Common myeloid progenitor, CD34-positive (primary cell): ENCODE measurements at places on chromosomes 7 and 10.

GRCh38 chr7:11153694-11154093, 180.0 kb downstream of the PHF14 start:
- H3K36me3 ChIP-seq: no peaks in the 10 kb centered on the region
- no peaks in the 10 kb centered on the region for H3K27me3 ChIP-seq
- H3K27ac ChIP-seq: no peak overlapping the region
- H3K4me3 ChIP-seq: no peak overlapping the region
- no peak for DNase-seq
- no peaks in the 10 kb centered on the region for H3K4me1 ChIP-seq

GRCh38 chr10:129156406-129156805, 310.6 kb upstream of the MGMT start:
- no peaks in the 10 kb centered on the region for H3K4me1 ChIP-seq
- H3K27me3 ChIP-seq: no peaks in the 10 kb centered on the region
- DNase-seq: no peak
- H3K36me3 ChIP-seq: no peaks in the 10 kb centered on the region

DNA sequence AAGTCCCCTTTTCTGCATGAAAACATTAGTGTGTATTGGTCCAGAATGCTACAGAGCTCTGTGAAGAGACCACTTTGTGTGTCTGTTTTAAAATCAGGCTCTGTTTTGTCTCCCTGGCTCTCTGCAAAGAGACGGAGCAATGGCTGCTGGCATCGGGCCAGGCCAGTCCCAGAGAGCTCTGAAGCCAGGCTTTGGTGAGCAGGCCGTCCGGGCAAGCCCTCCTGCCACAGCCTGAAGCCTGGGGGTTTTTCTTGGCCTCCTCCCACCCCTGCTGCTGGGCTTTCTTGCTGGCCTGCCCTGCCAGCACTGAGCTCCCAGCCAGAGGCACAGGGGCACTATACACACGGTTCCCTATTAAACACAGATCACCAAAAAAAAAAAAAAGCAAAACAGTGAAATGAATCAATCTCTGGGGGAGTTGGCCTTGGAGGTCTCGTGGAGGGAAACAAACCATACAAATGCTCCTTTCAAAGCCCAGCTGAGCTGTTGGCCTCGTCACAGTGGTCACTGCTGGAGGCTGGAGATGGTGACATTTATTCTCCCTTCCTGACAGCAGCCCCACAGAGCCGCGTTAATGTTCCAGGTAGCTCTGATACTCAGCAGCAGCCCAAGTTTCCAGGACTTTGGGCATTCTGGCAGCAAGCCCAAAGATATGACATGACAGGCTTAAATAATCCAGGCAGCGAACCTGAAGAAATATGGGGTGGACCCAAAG, 237.2 kb downstream of the TCF7L2 start:
- H3K36me3 ChIP-seq: no peaks in the 10 kb centered on the region
- no peak for DNase-seq
- H3K27ac ChIP-seq: no peak overlapping the region
- H3K4me3 ChIP-seq: no peak overlapping the region
- no peaks in the 10 kb centered on the region for H3K27me3 ChIP-seq

DNA sequence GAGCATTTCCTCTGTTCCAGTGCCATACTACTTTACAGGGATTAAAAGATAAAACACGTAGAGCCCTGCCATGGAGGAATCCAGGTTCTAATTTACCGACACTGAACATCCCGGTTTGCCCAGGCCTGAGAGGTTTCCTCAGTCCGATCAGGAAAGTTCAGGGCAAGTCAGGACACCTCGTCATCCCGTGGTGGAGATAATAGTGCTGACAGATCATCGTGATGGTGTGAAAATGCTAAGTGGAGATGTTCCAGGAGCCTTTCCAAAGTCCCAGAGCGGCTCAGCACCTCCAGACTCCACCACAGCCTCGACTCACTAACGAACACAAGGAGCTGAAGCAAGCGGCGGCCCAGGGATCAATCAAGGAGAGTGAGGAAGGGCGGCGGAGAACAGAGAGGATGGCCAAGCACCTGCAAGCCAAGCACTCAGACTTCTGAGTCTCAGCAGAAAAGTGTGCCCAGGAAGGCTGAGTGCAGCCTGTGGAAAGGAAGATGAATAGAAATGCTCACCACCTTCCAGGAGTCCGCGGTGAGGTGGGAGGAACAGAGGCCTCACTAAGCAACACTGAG, 103.7 kb upstream of the VWC2 start:
- no peak overlapping the region for H3K27ac ChIP-seq
- no peaks in the 10 kb centered on the region for H3K27me3 ChIP-seq
- H3K36me3 ChIP-seq: no peaks in the 10 kb centered on the region
- no peak for DNase-seq

- H3K36me3 ChIP-seq: no peaks in the 10 kb centered on the region
- no peak overlapping the region for H3K27ac ChIP-seq
These were observed 76.7 kb downstream of the CCNY start for GRCh38 chr10:35412900-35413491.

DNA sequence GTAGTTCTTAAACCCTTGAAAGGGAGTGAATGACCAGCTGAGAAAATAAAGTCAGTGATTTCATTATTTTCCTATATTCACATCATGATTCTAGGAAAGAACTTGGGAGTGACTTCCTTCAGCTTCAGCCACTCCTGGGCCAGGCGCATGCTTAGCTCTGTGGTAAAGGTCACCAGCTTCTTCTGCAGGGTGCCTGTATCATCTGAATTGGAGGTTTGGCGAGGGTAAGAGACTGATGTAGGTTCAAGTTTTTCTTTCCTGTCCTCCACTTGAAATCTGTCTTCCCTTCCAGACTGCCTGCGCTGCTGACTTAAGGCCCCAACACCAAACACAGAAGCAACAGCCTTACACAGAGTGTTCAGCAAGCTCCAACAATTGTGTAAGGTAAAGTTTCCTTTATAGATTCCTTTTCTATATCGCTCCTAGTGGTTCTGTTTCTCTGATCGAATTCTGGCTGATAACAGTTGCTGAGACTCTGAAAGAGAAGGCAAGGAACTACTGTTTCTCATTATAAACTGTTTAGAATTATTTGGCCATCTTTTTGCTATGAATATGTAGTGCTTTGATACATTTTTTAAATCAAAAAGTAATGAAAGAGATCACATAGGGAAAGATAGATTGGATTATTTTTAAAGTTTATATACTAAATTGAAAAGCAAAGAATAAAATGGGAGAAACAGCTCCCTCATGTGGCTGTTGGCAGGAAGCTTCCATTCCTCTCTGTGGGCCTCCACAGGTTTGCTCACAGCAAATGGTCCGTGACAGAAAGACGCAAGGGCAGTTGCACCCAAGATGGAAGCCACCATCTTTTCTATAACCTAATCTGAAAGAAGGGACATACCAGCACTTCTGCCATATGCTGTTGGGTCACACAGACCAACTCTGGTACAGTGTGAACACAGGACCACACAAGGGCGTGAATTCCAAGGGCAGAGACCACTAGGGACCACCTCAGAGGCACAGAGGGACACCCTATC, 14.0 kb downstream of the GATAD1 start:
- peak; percentile 68 for DNase-seq
- H3K27me3 ChIP-seq: no peaks in the 10 kb centered on the region
- no peaks in the 10 kb centered on the region for H3K4me1 ChIP-seq

DNA sequence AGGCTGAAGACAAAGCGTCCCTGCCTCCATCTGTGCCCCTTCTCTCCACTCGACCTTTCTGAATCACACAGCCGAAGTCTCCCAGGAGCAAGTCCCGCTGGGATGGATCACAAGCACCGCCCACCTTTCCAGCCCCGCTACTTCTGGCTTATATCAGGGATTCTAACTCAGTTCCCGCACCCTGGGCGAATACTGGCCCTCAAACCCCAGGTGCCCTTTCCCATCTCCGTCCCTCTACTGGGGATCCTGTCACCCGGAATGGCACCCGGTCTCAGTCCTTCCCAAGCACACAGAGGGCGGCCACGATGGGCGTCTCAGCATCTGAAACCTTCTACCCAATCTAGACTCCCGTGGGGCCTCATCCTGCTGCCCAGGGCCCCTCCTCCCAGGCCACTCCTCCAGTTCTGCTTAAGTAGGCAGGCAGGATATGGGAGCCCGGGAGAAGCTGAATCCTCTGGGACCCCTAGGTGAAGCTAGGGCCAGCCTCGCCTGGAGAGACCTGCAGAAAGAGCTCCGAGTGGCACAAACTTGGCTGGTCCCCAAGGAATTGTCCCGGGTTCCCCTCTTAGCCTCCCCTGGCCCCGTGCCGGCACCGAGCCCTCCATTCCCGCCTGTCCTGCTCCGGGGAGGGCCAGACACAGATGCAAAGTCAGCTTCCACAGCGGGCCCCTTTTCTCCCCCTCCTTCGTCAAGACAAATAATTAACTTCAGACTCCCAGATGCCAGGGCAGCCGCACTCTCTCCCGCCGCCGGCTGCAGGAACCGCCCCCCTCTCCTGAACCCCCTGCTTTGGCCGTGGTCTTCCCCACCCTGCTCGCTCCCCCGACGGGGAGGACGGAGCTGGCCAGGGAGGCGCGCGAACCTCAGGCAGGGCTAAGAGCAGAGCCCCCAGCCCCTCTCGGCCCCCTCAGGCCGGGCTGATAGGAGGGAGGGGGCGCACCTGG, 612 bp downstream of the KCP start:
- H3K4me3 ChIP-seq: peak overlapping the region; percentile 13
- peaks cover 15% of the 10 kb centered on the region for H3K4me1 ChIP-seq
- no peak for DNase-seq

GRCh38 chr7:87564296-87564963, 36.3 kb downstream of the ABCB1 start:
- peaks cover 4% of the 10 kb centered on the region for H3K4me1 ChIP-seq
- DNase-seq: peak; percentile 61
- no peak overlapping the region for H3K27ac ChIP-seq
- no peaks in the 10 kb centered on the region for H3K36me3 ChIP-seq

DNA sequence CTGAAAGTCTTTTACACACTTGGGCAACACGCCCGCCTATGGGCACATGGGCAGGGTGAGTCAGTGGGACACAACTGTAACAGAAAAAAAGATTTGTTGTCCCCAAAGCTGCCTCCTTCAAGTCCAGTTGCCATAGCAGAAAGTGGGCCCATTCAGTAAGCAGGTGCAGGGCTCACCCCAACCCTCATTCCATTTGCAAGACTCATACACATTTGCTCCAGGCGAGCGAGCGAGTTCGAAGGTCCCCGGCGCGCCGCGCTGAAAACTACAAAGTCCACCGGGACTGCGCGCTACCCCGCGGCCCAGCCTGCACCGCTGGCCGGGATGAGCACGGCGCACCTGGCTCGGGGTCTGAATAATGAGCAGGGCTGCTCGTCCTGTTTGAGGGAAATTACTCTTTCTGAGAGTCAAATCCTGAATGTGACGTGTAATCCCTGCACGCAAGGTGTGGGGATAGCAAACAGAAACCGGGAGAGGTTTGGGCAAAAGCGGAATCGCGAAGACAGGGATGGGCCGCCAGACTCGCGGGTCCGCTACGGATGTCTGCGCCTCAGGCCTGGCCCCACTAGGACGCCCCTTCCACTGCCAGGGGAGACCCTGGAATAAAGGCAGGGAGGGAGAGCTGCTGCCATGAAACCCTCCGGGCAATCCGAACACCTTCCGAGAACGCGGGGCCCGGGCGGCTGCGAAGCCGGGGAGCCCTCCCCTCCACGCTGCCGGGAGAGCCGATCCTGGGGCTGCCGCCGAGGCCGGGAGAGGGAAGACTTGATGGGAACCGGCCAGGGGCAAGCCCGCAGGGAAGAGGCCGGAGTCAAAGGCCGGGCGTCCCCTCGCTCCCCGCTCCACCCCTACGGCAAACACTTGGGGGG, 982 bp downstream of the COBL start:
- H3K4me1 ChIP-seq: peaks cover 23% of the 10 kb centered on the region
- no peaks in the 10 kb centered on the region for H3K36me3 ChIP-seq
- no peak overlapping the region for H3K27ac ChIP-seq
- peak overlapping the region; percentile 73 for H3K4me3 ChIP-seq
- peaks cover 19% of the 10 kb centered on the region for H3K27me3 ChIP-seq

- no peaks in the 10 kb centered on the region for H3K27me3 ChIP-seq
- H3K36me3 ChIP-seq: no peaks in the 10 kb centered on the region
- H3K4me3 ChIP-seq: no peak overlapping the region
- no peak overlapping the region for H3K27ac ChIP-seq
- H3K4me1 ChIP-seq: no peaks in the 10 kb centered on the region
These were observed 128.4 kb upstream of the BTBD16 start for GRCh38 chr10:122142641-122143237.

DNA sequence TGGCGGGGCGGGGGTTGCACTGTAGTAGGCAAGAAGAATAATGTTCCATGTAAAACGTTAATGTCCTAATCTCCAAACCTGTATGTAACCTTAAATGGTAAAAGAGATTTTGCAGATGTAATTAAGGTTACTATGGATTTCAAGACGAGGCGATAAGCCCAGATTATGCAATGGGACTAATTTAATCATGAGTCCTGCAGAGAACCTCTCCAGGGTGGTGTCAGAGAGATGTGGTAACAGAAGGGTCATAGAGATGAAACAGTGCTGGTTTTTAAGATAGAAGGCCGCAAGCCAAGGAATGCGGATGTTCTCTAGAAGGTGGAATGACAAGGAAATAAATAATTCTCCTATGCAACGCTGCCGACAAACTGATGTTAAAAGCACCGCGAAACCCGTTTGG, 57.1 kb downstream of the UBE3C start:
- DNase-seq: no peak
- H3K27ac ChIP-seq: no peak overlapping the region
- peaks cover 53% of the 10 kb centered on the region for H3K36me3 ChIP-seq
- no peaks in the 10 kb centered on the region for H3K27me3 ChIP-seq
